Aorta (tissue), 5 donors: ENCODE measurements at places on chromosomes 4 and X. TPM values are rescaled to one million over a fixed set of nuclear protein-coding genes. Genes with fewer than 3 reads are reported as not detected.

IRAK1 gene
- total RNA-seq: 62.3 TPM

DNA sequence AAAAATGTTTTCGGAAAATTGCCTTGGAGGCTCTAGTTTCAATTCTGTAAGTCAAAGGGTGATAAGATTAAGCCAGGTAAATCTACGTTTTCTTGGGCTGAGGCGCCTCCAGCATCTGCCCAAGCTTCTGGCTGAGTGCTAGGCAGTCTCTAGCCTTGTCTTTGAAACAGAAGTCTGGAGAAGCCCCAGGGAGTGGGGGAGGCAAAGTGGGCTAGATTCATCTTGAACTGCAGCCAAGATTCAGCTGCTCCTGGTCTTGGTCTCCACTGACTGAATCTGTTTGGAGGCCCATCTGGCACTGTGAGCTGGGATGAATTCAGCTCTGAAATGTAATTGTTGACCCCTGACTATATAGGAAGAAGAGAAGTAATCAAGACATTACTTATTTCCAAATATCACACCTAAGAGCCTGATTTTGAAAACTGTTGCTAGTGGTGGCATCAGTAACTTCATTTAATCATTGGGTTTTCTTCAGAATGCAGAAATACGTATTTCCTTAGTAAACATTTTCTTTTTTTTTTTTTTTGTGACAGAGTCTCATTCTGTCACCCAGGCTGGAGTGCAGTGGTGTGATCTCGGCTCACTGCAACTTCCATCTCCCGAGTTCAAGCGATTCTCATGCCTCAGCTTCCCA, 187.3 kb upstream of the LEF1 start:
- H3K27me3 ChIP-seq: peaks cover 4% of the 10 kb centered on the region
- H3K36me3 ChIP-seq: no peaks in the 10 kb centered on the region
- no peak overlapping the region for H3K27ac ChIP-seq
- no peaks in the 10 kb centered on the region for H3K4me1 ChIP-seq
- DNase-seq: no peak

GRCh38 chr4:164345756-164346155, 408.2 kb upstream of the SMIM31 start:
- no peak overlapping the region for H3K27ac ChIP-seq
- DNase-seq: no peak
- no peaks in the 10 kb centered on the region for H3K4me1 ChIP-seq

DNA sequence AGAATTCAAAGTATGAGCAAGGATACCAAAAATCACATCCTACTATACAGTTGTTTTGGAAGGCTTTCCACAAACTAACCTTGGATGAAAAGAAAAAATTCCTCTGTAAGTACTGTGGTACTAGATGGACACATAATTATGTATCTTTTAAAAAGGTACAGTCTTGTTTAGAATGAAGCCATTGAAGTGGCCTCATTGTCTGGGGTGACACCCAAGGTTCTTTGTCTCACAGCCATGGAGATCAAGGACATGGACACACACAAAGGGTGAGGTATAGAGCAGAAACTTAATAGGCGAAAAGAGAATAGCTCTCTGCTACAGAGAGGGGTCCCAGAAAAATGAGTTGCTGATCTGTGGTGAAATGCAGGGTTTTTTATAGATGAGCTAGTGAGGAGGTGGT, 16.8 kb upstream of the HERC5 start:
- no peak overlapping the region for H3K27ac ChIP-seq
- no peaks in the 10 kb centered on the region for H3K27me3 ChIP-seq
- H3K4me1 ChIP-seq: no peaks in the 10 kb centered on the region
- H3K36me3 ChIP-seq: no peaks in the 10 kb centered on the region

- no peaks in the 10 kb centered on the region for H3K36me3 ChIP-seq
- no peak overlapping the region for H3K4me3 ChIP-seq
- no peak for DNase-seq
- H3K27me3 ChIP-seq: no peaks in the 10 kb centered on the region
Measured at GRCh38 chr4:139819082-139819481, 153.5 kb downstream of the MGST2 start.

- H3K36me3 ChIP-seq: no peaks in the 10 kb centered on the region
- H3K4me1 ChIP-seq: peaks cover 3% of the 10 kb centered on the region
- no peak overlapping the region for H3K27ac ChIP-seq
- DNase-seq: no peak
- no peak overlapping the region for H3K4me3 ChIP-seq
- H3K27me3 ChIP-seq: no peaks in the 10 kb centered on the region
Measured at GRCh38 chr4:156638334-156638733, 333.3 kb downstream of the PDGFC start.

DNA sequence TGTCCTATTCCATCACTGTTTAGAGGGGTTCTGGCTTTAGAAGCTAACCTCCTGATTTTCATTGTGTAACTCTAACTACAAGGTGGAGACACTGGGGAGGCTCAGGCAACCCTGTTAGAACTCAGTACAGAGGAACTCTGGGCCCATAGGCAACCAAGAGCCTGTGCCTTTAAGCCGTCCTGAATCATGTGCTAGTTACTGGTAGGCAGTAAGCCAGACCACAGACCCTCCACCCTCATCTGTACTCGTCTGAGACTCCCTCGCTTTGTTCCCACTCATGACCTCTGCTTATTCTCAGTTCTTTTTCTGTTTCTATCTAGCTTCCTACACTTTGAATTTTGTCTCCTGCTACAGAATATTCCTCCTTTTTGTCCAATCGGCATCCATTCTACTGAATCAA, 31.4 kb downstream of the TBC1D1 start:
- H3K27me3 ChIP-seq: no peaks in the 10 kb centered on the region
- DNase-seq: no peak
- H3K4me1 ChIP-seq: peaks cover 4% of the 10 kb centered on the region
- H3K27ac ChIP-seq: no peak overlapping the region

- no peak overlapping the region for H3K27ac ChIP-seq
- H3K4me1 ChIP-seq: no peaks in the 10 kb centered on the region
- H3K4me3 ChIP-seq: no peak overlapping the region
- no peak for DNase-seq
- no peaks in the 10 kb centered on the region for H3K36me3 ChIP-seq
- no peaks in the 10 kb centered on the region for H3K27me3 ChIP-seq
Measured at GRCh38 chr4:10347815-10348214, 109.4 kb downstream of the ZNF518B start.

- no peaks in the 10 kb centered on the region for H3K36me3 ChIP-seq
- H3K4me3 ChIP-seq: no peak overlapping the region
- no peak for DNase-seq
- no peak overlapping the region for H3K27ac ChIP-seq
- no peaks in the 10 kb centered on the region for H3K4me1 ChIP-seq
Measured at GRCh38 chrX:82208975-82209374, 1007.1 kb downstream of the SH3BGRL start.

- no peaks in the 10 kb centered on the region for H3K4me1 ChIP-seq
- no peak overlapping the region for H3K4me3 ChIP-seq
- H3K27ac ChIP-seq: no peak overlapping the region
- no peaks in the 10 kb centered on the region for H3K36me3 ChIP-seq
Measured at GRCh38 chr4:79442422-79442821, 34.4 kb upstream of the GK2 start.

DNA sequence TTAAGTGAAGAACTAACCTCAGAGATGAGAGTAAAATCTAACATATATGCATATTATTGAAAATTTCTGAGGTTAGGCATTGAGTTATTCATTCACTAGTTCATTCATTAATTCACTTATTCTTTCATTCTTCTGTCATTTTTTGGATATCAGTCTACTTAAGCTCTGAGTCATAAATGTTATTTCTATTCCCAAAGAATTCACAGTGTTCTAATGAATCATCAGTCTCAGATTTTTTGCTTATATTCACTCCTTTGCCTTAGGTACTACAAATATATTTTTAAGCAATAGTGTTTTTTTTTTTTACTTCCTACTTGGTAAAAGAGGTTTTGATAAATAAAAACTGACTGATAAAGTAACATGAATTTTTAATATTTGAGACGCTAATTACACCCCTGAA, 95.2 kb upstream of the DKK2 start:
- no peak overlapping the region for H3K4me3 ChIP-seq
- no peaks in the 10 kb centered on the region for H3K4me1 ChIP-seq
- no peaks in the 10 kb centered on the region for H3K36me3 ChIP-seq
- no peaks in the 10 kb centered on the region for H3K27me3 ChIP-seq
- no peak overlapping the region for H3K27ac ChIP-seq

DNA sequence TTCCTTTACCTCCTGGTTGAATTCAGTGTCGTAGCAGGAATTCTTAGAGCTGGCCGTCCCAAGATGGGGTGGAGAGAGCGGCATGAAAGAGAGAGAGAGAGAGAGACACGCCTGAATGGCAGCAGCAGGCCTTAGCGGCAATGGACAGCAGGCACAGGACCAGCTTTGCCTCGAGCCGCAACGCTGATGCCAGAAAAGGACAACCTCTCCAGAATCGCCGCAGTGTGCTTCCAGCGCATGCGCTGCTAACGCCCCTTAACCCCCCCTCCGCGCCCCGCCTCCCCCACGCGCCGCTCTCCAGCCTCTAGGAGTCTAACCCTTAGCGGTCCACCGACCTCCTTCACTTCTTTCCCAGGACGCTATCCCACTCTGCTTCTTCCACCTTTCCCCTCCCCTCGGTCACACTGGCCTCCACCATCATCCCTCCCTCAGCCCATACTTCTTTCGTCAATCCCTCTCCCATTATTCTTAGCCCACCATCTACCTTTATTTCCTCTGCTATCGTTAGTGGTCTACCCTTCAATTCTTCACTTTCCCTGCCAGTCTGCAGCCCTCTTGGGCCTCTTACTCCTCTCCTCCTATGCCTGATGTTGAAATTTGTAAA, 10.5 kb upstream of the ZCCHC13 start:
- peak overlapping the region; percentile 30 for H3K4me3 ChIP-seq
- no peaks in the 10 kb centered on the region for H3K4me1 ChIP-seq
- H3K27ac ChIP-seq: peak overlapping the region; percentile 5
- no peaks in the 10 kb centered on the region for H3K27me3 ChIP-seq
- no peaks in the 10 kb centered on the region for H3K36me3 ChIP-seq

DNA sequence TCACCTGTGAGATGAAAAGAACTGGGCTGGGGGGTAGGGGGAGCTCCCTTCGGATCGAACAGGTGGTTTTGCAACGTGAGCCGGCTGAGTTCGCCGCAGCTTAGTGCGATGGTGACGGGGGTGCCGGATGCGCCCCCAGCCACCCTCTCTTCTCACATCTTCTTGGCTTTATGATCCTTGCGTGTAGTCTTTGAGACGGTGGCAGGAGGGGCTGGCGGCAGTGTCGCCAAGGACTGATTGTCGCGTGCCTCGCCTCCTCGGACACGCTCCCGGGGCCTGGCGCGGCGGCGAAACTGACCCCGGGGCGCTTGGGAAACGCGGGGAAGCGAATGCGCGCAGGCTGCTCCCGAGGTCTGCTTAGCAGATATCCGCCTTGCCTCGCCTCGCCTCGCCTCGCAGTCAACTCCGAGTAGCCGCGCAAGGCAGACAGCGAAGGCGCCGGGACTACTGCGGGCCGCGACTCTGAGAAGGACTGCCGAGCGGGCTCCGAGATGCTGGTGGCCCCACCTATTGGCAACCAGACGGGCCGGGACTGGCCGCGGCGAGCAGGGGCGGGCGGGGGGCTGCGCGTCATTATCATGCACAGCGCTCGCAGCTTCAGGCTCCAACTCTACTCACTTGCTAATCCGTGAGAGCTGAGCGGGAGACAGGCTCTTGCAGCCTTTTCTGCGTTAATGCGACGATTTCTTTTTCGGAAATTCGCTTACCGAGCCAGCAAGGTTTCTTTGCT, 1.5 kb downstream of the GRID2 start:
- DNase-seq: peak; percentile 79
- H3K27me3 ChIP-seq: no peaks in the 10 kb centered on the region
- H3K4me3 ChIP-seq: peak overlapping the region; percentile 33
- H3K4me1 ChIP-seq: no peaks in the 10 kb centered on the region
- H3K36me3 ChIP-seq: no peaks in the 10 kb centered on the region

- no peaks in the 10 kb centered on the region for H3K36me3 ChIP-seq
- no peaks in the 10 kb centered on the region for H3K27me3 ChIP-seq
- H3K4me3 ChIP-seq: no peak overlapping the region
- peak overlapping the region; percentile 43 for H3K27ac ChIP-seq
Measured at GRCh38 chr4:168843635-168844034, 166.4 kb downstream of the CBR4 start.

GRCh38 chrX:120244735-120245498, 5.7 kb upstream of the ZBTB33 start:
- H3K27me3 ChIP-seq: no peaks in the 10 kb centered on the region
- peak; percentile 77 for DNase-seq
- H3K27ac ChIP-seq: no peak overlapping the region
- H3K36me3 ChIP-seq: no peaks in the 10 kb centered on the region
- H3K4me3 ChIP-seq: peak overlapping the region; percentile 98
- H3K4me1 ChIP-seq: no peaks in the 10 kb centered on the region

GRCh38 chrX:45295259-45295986, 94.7 kb upstream of the DIPK2B start:
- H3K4me1 ChIP-seq: no peaks in the 10 kb centered on the region
- DNase-seq: no peak
- no peaks in the 10 kb centered on the region for H3K36me3 ChIP-seq
- H3K27ac ChIP-seq: no peak overlapping the region
